ENCODE measurements at places on chromosomes 2 and 18.

DNA sequence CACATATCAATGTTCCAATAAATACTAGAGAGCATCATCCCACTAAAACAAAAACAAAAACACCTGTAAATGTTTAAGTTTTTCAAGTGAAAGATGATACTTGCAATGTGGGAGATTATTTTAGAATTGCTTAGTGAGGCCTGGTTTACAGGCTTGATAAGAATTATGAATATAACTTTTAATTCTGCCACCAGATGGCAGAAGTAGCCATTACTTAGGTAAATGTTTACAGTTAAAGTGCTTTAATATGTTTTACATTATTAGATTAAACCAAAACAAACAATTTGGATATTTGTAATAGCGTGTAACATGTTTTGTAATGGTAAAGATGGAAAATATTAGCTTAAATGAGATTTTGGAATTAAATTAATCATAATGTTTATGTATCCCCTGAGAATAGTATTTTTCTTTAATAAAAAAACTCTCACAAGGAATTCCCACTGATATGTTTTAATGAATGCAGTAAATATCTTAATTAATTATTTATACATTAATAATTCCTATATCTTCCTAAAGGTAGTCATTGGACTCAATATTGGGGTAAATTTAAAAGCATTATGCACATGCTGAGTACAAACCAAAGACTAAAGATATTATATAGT, 522.0 kb downstream of the SPAG16 start:
- no peak for DNase-seq

DNA sequence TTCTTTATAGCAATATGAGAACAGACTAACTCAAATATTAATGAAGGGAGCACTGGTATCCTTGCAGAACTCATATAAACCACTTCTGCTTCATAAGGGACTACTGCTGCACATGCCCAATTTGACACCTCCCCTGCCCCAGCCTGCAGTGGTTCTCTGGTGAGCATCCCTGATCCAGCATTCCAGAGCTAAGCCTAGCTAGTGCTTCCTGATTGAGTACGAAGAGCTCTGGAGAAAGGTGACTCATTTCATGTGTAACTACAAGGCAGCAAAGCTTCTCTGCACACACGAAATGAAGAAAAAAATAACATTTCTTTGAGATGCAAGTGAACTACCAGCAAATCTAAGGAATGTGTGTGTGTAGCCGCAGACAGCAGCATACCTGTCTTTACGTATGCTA, 22.8 kb upstream of the ADNP2 start:
- DNase-seq: no peak

DNA sequence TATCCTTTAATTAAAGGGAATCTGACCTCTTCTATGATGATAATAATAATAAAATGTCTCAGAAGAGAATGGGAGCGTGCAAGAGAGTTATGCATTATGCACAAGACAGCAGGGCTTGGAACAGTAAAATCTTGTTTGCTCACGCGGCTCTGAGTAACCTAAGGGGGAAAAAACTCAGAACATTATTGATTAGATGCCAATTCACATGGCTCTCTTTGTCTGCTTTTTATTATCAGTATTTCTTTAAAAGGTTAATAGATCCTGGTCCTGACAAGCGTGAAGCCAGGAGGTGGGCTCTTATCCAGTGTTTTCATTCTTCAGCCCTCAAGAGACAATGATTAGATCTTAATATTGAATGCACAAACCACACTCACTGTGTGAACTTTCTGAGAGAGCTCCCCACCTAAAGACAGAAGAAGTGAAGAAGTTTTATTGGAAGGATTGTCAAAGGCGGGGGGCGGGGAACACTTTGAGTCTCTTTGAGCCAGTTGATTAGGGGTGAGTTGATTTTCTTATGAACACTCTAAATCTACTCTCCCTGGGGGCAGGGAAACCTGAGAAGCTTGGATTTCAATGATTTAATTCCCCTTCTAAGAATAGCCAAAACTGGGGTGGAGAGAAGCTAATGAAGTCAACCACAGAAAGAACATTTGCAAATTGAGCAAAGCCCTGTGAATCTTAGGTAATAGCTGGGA, 127.5 kb upstream of the CTAGE1 start:
- no peak for DNase-seq

DNA sequence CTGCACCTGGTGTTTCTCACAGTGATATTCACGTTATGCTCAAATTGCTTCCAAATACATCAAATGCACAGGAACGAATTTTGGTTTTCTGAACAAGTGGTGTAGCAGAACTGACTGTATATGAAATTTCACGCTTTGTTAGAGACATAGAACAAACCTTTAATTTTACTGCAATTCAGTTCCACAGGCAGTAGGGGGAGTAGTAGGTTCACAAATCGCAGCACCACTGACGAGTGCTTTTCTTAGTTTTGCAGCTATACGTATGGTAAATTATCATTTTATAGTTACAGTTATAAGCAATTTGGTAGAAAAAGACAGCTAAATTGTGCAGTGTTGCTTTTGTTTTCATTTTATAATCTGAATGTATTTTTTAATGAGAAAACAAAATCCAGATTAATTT, 113.3 kb downstream of the KIAA1328 start:
- no peak for DNase-seq

DNA sequence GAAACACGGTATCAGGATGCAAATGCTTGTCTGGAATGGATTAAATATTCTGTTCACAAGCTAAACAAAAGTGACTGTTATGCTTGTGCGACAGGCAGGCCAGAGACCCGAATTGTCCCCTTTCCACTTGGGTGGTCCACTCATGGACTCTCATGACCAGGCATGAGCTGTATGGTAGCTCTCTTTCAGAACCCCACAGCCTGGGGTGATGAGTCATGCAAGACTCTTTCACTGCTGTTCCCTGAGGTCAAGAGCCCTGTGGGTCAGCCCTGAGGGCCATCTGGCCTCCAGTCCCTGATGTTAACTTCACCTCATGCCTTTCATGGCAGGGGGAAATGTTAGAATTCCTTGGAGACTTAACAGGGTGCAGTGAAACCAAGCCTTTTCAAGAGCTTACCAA, 13.7 kb upstream of the SAP130 start:
- DNase-seq: no peak

GRCh38 chr2:36587101-36587500, 10.9 kb downstream of the FEZ2 start:
- no peak for DNase-seq

DNA sequence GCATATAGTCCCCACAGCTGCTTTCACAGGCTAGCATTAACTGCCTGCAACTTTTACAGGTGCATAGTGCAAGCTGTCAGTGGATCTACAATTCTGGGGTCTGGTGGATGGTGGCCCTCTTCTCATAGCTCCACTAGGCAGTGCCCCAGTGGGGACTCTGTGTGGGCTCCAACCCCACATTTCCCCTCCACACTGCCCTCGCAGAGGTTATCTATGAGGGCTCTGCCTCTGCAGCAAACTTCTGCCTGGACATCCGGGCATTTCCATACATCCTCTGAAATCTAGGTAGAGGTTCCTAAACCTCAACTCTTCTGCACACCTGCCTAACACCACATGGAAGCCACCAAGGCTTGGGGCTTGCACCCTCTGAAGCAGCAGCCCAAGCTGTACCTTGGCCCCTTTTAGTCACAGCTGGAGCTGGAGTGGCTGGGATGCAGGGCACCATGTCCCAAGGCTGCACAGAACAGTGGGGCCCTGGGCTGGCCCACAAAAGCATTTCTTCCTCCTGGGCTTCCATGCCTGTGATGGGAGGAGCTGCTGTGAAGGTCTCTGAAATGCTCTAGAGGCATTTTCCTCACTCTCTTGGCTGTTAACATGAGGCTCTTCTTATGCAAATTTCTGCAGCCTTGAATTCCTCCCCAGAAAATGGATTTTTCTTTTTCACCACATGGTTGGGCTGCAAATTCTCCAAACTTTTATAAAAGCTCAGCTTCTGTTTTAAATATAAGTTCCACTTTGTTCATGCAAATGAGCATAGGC, 59.3 kb downstream of the KDM3A start:
- DNase-seq: no peak

DNA sequence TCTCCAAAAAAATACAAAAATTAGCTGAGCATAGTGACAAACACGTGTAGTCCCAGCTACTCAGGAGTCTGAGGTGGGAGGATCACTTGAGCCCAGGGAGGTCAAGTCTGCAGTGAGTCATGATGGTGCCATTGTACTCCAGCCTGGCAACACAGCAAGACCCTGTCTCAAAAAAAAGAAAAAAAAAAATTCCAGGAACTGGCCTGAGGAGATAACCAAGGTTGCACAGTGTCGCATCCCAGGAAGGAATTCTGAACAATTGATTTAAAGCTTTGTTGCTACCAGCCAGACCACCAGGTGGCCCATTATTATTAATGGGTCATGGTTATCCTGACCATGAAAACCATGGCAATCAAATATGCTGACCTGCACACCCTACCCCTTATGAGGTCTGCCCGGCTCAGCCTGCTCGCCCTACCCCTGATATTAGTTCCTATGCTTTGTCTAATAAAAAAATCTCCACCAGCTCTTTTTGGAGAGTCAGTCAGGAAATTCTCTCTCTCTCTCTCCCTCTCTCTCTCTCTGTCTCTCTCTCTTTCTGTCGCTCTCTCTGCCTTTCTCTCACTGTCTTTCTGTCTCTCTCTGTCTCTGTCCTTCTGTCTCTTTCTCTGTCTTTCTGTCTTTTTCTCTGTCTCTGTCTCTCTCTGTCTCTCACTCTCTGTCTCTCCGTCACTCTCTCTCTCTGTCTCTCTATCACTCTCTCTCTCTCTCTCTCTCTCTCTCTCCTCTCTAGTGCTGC, 73.7 kb downstream of the NCAPH start:
- no peak for DNase-seq

DNA sequence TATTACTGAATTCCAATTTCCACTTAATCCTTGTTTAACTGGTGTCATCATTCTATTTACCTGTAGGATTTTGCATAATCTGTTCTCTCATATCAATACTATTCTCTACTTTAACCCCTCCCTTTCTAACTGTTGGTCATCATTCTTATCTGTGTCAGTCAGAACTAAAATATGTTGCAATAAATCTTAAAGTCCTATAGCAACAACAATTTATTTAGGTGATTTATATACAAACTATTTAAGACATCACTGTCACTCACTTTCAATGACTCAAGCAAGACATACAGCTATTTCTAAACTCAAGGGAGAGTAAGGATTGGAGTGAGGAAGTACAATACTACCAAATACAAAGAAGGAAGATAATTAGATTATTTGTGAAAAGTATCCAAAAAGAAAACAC, 740.4 kb downstream of the DSC3 start:
- DNase-seq: no peak

GRCh38 chr2:11103984-11104793, 51.1 kb upstream of the SLC66A3 start:
- no peak for DNase-seq

- DNase-seq: no peak
Measured at GRCh38 chr2:11831415-11831814, 85.0 kb downstream of the LPIN1 start.

DNA sequence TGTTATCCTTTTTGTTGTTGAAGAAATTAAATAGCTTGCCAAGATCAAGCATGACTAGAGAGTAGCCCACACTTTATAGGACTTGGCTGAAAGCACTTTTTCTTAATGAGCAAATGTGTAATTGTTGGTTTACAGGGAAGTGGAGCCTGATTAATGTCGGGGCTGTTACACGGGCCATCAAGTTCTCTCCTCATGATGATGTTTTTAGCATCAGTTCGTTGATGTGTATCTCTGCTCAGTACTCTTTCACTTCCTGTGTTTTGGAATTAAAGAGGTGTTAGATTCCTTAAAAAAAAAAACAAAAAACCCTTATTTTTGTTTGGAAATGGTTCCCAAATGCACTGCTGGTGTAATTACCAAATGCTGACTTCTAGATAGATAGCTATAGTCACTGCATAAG, 114.2 kb downstream of the PTPRM start:
- DNase-seq: no peak

GRCh38 chr2:215793747-215794595, 219.4 kb downstream of the MREG start:
- DNase-seq: no peak

DNA sequence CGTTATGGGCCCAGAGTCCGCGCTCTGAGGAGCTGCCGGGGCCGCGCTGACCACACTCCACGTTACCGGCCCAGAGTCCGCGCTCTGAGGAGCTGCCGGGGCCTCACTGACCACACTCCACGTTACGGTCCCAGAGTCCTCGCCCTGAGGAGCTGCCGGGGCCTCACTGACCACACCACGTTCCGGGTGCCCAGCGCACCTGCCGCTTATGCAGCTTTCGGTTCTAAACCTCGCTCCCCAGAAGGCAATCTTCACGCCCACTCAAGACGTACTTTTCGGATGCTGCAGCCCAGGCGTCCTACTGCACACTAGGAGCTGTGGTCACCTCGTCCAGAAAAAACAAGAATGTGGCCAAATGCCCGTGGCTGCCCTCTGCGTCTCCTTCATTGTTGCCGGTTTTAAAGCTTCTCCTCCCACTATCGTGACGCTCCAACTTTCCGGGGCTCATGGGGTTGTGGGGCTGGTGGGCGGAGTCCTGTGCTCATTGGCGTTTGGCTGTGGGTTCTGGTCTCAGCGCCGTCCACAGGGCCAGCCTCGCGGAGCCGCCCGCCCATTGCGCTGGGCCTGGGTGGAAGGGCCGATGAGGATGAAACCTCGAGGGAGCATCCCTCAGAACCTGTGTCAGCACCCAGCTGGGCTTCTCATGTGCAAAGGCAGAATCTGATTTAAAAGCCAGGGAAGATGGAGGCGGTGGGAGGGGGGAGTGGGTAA, 11.9 kb downstream of the KCNG2 start:
- no peak for DNase-seq

GRCh38 chr18:7467708-7468466, 99.2 kb upstream of the PTPRM start:
- DNase-seq: no peak

- no peak for DNase-seq
Measured at GRCh38 chr2:196591621-196592022, 47.9 kb upstream of the CCDC150 start.

DNA sequence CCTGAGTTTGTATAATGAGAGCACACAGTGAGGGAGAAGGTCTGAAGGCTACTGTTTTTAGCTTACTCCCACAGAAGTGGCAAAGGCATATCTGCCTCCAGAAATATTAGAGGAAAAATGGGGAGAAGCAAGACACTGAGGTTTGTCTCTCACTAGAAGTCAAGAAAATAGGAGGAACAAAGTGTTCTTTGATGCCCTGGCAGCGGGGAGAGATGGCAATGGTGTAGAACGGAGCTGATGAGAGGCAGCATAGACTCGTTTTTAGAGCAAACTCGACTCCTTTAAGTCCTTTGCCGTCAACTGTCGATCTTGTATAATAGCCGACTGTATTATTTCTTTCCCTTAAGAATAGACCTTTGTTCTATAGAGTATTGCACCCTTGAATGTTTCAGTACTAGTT, 73.8 kb downstream of the ANKRD44 start:
- DNase-seq: no peak

GRCh38 chr18:61882296-61883004, 10.4 kb downstream of the RNF152 start:
- no peak for DNase-seq

GRCh38 chr2:181446985-181447384, 10.2 kb upstream of the ITGA4 start:
- DNase-seq: no peak

- peak; percentile 55 for DNase-seq
Measured at GRCh38 chr2:239291475-239292350, 109.1 kb downstream of the HDAC4 start.

- no peak for DNase-seq
Measured at GRCh38 chr2:240464514-240465241, 29.2 kb downstream of the GPC1 start.
